ENCODE measurements at places on chromosomes 12 and 14.

DNA sequence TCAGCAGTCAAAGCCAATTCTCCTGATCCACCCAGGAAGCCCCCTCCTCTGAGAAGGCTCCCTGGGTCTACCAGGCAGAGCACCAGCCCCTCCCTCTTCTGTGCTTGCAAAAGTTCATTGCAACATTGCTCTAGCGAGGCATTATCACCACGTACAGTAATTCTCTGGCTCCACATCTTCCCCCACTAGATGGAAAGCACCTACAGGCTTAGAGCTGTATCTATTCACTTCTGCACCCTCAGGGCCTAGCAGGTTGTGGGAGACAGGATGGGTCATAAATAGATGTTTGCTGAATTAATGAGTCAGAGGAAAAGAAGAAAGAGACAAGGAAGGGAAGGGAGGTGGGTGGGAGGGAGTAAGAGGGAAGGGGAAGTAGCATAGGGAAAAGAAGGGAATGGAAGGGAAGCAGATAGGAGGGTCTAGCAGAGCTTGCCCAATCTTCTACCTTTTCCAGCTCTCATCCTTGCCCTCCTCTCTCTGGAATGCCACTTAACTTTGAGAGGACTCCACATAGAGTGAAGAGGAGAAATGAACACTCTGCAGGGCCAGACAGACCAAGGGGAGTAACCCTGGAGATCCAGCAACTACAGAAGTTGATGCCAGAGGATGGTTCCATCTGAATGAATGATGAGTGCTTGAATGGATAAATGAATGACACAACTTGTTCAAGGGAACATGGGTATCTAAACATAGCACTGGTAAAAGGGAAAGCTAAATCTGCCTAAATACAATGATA is 42.0 kb upstream of the NT5DC3 start:
- DNase-seq: no peak

DNA sequence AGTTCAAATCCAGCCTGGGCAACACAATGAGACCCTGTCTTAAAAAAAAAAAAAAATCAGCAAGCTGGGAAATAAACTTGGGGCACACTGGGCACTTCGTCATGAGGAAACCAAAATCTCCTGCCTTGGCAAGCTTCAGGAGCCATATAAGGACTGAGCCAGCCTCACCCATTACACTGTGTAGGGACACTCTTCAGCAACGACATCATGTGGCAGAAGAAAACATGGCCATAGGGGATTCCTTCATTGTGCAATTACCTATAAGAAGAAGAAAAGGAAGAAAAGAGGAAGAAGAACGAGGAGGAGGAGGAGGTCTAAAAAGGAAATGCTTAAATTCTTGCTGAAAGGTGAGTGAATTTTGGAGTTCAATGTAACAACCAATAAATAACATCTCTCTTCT is 26.1 kb upstream of the IFNG start:
- DNase-seq: no peak

DNA sequence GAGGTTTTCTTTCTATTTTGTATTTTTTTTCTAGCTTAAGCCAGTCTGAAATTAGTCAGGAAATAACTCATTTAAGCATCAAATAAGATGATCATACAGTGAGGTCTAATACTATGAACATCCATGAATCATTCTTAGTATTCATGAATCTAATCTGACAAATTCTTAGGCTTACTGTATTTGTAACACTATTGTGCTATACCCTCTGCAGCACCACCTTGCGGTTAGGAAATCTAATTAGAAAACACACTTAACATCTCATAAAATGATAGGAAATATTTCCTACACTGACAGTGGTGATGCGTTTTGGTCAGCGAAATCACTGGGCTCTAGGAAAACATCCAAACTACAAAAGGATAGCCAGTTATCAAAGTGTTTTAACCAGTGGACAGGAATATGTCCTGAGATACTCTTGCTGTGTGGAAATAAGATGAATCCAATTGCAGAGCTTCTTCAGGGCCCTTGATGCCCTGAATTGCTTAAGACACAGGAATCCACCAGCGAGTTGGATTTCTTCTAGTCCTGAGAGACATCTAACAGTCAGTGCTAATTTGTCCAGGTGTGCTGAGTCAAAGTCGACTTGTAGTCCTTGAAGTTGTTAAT is 109.3 kb upstream of the MYF6 start:
- peak; percentile 88 for DNase-seq

GRCh38 chr12:115870021-115870420 is 407.5 kb downstream of the MED13L start:
- no peak for DNase-seq

- DNase-seq: no peak
Observed at GRCh38 chr14:72559669-72560255, 334.1 kb downstream of the DPF3 start.

- DNase-seq: no peak
Observed at GRCh38 chr12:112167031-112167461, 41.7 kb downstream of the TRAFD1 start.

GRCh38 chr14:76767681-76768656 is 6.7 kb downstream of the VASH1 start:
- DNase-seq: no peak

- no peak for DNase-seq
Observed at GRCh38 chr14:88002421-88003075, 2.4 kb upstream of the GPR65 start.

- DNase-seq: no peak
Observed at GRCh38 chr12:54017027-54017788, 8.4 kb downstream of the HOXC8 start.

- DNase-seq: no peak
Observed at GRCh38 chr12:9741726-9742125, 8.8 kb upstream of the CLECL1 start.

- no peak for DNase-seq
Observed at GRCh38 chr14:103393676-103394626, 8.7 kb downstream of the MARK3 start.

GRCh38 chr12:57475271-57476161 is 4.2 kb downstream of the ARHGAP9 start:
- no peak for DNase-seq

DNA sequence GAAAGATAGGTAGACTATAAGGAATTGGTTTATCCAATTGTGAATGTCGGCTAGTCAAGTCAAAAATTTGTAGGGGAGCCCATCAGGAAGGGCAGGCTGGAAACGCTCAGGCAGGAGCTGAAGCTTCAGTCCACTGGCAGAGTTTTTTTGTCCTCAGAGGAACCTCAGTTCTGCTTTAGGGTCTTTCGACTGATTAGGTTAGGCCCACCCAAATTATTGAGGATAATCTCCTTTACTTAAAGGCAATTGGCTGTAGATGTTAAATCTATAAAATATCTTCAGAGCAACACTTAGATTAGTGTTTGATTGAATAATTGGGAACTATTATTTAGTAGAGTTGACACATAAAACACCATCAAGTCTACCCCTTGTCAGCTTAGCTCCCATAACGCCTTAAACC is 105.5 kb upstream of the ARHGAP5 start:
- no peak for DNase-seq

GRCh38 chr14:92352158-92352985 is 29.4 kb downstream of the SLC24A4 start:
- DNase-seq: no peak

- DNase-seq: no peak
Observed at GRCh38 chr14:47366006-47366405, 309.4 kb downstream of the MDGA2 start.

DNA sequence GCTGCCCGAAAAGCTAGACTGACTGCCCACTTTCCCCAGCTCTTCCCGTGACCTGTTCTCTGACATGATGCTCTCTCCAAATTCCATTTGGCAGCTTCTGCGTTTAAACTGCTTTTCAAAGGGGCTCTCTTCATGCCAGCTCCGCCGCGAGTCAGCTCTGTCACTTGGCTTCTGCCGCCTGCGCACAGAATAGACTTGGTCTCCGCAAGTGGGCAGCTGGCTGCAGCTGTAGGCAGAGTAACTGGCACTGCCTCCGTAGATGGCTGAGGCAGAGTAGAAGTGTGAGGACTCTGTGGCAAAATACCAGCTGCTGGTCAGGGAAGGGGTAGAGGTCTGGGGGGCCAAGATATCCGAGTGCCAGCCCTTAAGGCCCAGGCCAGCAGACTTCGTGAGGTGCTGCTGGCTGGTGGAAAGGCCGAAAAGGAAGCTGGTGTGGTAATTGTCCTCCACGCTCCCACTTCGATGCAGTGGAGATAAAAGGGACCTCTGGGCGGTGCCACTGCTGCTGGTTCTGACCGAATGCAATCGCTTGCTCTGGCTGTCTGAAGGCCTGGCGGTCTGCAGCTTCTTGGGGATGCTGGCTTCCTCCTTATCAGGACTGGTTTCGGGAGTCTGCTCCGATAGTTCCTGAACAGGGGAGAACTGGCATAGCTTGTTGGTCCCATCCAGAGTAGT is 85.7 kb downstream of the DUSP16 start:
- DNase-seq: no peak

DNA sequence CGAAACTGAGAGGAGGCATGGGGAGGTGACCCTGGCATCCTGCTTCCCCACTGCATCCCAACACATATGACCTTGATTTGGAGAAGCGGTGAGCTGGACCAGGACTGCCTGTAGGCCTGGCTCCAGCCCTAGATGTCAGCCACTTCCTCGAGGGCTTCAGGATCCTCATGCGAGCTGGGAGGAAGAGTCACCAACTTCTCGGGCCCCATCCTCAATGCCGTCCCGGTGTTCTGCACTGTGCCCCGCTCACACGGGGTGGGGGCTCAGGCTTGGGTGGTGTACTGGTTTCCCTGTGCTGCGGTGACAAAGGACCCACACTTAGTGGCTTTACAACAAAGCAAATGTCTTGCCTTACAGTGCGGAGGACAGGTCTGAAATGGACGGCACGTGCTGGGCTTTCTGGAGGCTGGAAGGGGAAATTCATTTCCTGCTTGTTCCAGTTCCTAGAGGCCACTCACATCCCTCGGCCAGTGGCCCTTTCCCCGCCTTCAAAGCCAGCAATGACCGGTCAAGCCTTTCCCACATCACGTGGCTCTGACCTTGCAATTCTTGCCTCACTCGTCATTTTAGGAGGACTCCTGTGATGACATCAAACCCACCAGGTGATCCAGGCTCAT is 298.1 kb upstream of the RTL1 start:
- DNase-seq: no peak

DNA sequence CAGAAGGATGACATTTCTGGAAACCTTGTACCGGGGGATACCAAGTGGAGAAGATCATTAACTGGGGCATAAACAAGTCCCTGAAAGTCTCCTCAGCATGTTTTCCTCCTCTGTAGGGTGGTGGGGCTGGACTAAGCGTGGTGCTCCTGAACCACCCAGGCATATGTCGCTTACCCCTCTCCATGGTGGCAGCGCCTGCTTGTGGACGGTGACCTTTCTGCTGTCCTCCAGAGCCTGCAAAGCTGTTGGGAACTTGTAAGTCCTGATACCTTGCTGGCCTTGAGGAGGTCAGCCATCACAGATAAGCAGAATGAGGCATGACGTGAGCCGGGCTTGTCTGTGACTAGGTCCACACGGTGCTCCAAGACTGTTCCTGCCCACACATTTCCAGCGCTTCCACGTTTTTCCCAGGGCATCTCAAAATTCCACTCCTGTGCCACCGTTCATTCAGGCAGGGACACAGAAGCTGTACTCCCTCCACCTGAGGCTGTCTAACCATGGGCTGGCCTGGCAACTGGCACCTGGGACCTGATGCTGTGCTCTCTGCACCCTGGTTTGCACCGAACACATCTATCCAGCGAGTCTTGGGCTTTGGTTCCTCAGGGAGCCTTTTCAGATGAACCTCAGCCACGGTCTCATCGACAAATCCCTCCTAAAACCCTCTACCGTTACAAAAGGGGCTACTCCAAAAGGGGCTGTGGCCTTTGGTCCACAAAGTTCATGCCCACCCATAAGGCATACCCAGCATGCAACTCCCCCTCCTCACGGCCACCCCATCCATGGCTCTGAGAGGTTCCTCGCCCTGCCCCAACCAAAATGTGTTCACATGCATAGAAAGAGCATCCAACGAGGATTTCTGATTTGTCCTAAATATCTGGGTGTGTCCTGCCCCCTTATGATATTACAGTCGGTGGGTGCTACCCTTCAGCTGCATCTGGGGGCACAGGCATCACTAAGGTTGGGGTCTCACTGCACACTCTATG is 199.6 kb upstream of the DIO3 start:
- DNase-seq: no peak

DNA sequence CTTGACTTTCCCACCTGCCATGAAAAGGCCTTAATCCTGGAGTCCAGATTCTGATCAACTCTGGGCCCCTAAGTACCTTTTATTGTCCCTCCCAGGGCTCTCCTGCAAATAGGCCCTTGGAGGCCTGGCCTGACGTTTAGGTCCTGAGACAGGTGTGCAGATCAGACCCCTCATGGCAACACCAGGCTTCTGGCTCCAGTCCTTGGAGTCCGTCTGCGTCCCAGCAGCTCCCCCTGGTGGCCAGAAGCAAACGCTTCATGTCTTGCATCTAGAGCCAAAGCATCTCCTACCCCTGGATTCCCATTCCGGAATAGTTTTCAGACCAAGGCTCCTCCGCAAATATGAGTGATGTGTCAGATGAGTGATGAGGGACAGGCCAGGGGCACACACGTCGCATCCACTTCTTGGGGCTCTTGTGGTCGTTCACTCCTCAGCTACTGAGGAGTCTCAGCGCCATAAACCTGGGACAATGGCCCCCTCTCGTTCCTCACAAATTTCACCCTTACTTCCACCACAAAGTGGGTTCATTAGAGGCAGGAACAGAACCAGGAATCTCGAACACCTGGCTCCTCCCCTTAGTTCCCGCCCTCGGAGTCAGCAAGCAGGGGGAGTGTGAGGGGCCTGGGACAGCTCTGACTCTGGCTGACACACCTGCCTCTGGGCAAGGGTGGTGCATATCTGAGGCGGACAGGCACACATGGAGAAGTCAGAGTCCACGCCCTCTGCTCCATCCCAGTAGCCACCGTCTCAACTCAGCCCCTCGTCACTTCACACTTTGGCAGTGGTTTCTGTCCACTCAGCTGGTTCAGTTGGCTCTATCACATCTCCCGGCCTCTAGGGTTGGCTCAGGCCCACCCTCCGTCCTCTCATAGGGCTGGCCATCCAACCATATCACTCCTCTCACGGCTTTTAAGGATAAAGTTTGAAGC is 77.9 kb upstream of the PWP1 start:
- peak; percentile 31 for DNase-seq

DNA sequence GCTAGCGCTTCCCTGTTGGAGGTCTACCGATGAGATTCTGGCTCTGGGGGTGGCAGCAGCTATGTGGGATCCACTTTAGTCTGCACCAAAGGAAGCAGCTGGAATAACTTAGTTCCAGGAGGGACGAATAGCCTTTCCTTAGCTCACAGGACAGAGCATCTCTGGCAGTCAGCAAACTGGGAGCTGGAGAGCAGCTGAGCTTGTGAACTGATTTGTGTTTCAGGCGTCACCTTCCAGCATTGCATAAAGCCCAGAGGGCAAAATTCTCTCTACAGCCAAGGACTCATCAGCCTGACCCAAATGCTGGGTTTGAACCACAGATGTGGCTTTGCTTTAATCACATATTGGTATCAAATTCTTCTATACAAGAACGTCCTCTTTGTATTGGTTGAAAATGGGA is 81.9 kb upstream of the PELI2 start:
- no peak for DNase-seq

DNA sequence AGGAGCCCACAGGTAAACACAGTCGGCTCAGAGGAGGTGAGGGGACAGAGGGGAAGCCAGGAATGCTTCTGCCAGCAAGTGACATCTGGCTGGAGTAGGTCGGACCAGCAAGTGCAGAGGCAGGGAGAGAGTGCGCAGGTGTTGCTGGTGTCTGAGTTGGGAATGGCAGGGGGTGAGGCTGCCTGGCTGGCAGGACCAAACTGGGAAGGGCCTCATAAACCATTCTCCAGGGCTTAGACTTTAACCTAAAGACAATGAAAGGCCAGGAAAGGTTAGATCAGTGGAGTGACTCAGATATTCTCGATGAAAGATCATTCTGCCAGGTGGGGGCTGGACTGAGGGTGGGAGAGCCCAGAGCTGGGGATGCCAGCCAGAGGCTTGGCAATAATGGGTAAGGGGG is 66.4 kb downstream of the ITPK1 start:
- no peak for DNase-seq

All from HS-5 (cell line).